Activated T-helper 1 cell treated with Interleukin-2 at 50 U/mL for 16 hours (primary cell): ENCODE measurements at places on chromosomes 7 and 10.

DNA sequence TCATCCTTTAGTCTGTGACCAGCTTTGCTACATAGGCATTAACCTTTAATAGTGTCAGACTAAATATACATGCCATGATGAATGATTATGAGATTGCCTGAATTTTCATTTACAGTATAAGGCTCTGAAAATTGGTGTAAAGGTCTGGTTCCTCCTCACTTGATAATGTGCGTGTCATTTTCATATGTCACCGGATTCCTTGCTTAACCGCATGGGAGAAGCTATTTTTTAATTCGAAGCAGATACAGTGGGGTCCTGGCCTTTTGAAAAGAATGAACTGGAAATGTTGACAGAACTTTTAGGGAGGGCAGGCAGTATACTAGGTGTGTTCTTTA is 192.4 kb upstream of the SH2B2 start:
- DNase-seq = no peak

GRCh38 chr7:144027974-144028373 is 20.8 kb upstream of the OR2A5 start:
- DNase-seq = no peak

GRCh38 chr7:108869070-108869469 is 299.4 kb downstream of the DNAJB9 start:
- no peak for DNase-seq

DNA sequence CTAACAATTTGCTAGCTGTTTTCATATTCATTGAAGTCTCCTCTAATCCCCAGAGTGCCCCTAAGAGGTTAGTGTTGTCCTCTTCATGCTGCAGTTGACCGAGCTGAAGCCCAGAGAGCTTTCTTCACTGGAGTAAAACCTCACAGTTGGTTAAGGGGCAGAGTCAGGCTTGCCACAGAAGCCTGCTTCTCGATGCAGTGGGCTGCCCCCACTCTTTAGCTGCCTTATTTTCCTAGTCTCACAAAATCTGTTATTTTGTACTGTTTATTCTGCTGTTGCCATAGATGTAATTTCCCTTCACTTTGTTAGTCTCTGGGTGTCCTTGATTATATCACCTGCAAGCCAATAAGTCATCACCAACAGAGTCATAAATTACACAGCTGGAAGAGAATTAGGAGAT is 56.3 kb upstream of the ZPBP start:
- DNase-seq = no peak

DNA sequence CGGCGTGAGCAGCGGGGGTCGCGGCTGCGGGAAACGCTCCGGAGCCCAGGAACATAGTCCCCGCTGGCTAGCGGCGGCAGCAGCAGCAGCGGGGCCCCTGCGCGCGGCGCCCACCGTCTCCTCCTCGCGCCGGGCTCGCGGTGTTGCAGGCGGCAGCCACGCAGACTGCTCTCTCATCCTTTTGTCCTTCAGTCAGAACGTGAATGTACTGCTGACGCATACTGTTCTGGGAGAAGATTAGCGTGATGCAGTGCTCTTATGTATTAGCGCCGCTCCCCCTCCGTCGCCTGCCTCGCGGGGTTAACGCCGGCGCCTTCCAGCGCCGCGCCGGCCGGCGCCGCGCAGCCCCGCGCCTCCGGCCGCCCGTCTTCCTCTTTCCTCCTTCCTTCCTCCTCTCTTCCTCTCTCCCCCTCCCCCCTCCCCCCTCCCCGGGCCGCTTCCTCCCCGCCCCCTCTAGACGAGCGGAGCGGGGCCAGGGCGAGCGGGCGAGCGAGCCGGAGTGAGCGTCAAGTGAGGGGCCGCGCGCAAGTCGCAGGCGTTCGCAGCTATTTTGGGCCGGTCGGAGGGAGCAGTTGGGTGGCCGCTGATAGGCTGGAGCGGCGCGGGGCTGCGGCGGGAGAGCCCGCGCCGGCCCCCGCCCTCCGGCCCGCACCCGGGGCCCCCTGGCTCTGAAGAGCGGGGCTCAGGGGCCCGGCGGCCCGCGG is 816 bp upstream of the LRRC4 start:
- no peak for DNase-seq

- DNase-seq = no peak
These were observed 372.3 kb upstream of the NRP1 start for GRCh38 chr10:33706746-33707145.

DNA sequence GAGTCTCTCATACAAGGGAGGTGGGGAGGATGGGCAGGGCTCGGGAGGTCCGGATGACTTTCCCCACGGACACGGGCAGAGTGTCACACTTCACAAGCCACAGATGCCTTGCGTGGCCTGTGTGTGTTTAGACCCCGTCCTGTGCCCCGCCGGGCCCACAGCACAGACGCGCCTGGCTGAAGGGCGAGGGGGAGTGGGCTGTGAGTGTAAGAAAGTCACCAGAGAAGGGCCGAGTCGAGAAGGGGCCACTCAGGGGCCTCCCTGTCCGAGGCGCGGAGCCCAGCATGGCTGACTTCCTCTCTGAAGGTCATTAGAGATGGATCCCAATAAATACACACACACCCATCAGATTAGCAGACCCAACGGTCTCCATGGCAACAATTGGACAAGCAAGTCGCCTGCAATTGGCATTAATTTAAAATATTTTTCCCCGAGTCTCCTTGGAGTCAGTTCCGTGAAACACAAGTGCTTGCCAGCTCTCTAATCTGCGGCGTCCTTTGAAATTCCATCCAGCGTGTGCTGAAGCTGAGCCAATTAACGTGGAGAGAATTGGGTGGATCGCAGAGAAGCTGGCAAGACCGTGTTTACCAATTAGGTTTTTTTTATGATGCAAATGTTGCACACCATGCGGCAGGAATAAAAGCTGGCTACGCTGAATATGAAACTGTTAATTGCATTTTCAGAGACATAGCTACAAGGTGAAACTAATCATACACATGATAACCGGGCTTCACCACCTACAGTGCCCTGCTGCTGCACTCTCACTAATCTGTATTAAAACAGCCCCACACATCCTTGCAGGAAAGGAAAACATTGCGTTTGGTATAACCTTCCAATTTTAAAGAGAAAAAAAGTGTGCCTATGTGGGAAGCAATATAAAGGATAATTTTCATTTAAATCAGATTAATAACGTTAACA is 571.2 kb downstream of the PTPRN2 start:
- DNase-seq = no peak

DNA sequence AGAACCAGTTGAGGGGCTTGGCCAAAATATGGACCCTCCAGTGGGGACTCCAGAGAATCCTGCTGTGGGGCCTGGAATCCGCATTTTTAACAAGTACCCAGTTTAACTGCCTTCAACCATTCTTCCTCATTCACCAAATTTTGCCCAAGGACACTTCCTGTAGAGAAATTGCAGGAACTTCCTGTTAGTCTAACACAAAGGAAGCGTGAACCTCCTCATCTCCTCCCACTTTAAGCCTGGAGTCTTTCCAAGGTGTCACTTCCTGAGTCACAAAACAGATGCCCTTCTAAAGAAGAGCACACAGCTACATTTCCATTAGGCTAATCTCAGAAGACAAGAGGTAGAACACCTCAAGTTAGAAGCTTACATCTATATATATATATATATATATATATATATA is 188.4 kb downstream of the PPP1R17 start:
- no peak for DNase-seq
